ENCODE measurements at places on chromosomes 12 and 14.

GRCh38 chr12:45220969-45221368 is 5.1 kb downstream of the ANO6 start:
- no peak for DNase-seq

DNA sequence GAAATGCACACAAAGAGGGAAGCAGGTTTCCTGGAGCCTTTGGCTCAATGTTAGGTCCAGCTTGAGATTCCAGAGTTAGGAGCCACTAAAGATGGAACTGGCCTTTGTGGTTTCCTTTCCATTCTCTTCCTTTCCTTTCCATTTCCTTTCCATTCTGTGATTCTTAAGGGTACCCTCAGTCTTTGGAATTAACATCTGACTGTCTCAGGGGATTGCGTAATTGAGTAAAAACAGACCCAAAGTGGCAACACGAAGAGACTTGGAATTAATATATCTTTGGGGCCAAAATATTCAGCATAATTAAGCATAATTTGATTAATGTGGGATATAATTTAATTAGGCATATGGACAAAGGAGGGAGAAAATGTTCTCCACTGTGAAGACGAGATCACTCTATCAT is 205.6 kb downstream of the CRADD start:
- DNase-seq, result no peak

DNA sequence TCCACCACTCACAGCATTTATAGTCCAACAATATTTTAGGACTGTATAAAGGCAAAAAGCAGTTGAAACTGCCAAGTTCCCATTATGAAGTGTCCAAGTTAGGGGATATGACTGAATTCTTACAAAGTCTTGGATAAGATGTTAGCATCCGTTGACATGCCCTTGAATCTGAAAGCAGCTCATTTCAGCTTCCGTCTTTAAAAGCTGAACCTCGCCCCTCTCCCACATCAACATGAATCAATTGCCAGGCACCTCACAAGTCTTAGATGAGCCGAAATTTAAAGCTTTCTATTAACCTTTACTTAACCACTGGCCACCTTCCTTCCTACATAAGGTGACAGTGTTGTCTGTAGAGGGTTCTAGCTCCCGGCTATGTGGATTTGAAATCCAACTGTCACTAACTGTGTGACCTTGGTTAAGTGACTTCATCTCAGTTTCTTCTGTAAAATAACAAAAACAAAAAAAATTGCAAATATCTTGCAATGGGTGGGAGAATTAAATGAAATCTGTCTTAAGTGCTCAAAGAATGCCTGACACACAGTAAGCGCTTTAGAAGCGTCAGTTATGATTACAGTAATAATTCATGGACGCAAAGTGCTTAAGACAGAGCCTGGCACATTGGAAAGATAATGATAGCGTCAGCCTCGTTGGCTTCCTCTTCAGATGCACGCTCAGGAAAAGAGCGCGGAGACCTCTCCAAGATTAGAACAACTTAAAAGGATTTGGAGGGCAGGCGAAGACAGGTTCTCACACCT is 1.2 kb downstream of the PPP1CC start:
- DNase-seq, result no peak

DNA sequence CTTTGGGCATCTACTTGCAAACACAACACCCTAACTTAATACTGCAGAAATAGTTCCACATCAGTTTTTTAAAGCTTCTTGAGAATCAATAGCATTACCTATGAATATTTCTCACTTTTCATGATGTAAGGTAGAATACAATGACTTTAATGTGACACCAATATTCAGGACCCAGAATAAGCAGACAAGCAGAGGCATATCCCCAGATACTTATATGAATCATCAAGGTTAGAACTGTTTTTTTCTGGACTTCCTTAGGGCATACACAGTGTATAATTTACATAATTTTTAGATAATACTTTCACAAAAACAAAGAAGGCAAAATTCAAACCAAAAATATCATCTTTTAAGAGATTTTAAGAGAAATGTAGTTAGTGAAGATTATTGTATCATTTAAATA is 885.8 kb downstream of the FSCB start:
- DNase-seq, result no peak

DNA sequence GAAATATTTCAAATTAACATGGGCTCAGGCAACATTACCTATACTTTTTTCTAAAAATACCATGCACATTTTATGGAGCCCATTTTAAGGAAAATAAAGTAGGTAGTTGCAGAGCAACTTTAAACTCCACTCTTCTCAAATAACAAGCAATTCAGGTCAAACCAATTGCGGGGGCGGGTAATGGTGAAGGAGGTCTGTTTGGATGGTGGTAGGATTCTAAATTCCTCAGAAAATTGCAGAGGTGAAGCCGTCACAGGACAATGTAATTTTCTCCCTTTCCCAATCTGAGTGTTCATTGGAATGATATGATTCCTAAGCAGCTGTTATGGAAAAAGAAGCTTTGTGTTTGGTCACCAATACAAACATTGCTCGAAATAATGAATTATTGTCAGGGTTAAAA is 11.6 kb downstream of the PKP2 start:
- DNase-seq, result no peak

Data from ELF-1 (cell line).